ENCODE measurements at places on chromosomes 5 and 9.
A peak's percentile ranks its signal among the peaks of the same experiment; 100 is the strongest.

GRCh38 chr9:89431930-89432725, 65.8 kb downstream of the SEMA4D start:
- DNase-seq: no peak

DNA sequence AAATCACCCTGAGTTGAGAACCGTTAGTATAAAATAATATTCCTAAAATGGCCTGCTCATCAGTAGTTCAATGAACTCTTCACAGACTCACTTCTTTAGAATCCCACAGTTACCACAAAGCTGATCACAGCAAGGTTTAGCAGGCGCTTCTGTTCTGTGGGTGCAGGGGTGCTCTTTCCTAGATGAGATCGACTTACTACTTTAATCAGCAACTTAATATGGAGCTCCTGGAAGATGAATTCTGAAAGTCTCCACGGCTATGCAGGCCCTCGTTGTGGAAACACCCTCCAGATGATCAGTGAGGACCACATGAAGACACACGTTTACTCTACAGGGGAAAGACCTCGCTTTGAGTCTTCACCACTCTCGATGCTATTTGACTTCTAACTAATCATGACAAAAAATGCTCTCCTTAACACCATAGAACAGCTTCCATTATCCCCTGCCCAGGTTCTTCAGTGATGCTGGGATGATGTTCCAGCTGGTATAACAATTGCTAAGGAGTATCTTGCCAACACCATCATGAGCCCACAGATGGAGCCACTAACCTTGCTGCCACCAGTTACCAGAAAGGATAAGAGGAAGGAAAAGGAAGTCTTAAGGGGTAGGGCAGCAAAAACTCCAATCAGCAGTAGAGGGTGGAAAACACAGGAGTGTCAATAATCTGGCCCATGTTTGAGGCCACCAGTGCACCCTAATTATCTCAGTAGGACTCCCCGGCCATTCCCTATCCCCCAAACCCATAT, 17.9 kb upstream of the GPX8 start:
- no peak for DNase-seq

- DNase-seq: no peak
Measured at GRCh38 chr9:129375845-129376244, 197.8 kb upstream of the IER5L start.

DNA sequence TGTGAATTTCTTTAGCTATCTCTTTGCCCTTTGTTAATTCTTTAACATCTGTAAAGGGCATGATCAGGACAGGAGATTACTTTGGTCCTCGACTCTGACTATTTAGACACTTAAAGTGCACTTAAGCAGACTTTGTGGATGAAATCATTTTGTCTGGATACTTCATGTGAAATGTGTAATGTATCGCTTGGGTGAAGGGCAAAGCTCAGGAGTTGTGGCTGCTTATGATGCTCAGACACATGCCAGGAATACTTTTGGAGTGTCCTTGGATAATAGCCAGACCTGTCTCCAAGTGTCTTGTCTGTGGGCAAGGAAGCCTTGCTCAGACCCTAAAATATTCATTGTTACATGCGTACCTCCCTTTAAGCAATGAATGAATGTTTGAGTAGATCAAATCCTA, 87.8 kb downstream of the RAI14 start:
- DNase-seq: no peak

DNA sequence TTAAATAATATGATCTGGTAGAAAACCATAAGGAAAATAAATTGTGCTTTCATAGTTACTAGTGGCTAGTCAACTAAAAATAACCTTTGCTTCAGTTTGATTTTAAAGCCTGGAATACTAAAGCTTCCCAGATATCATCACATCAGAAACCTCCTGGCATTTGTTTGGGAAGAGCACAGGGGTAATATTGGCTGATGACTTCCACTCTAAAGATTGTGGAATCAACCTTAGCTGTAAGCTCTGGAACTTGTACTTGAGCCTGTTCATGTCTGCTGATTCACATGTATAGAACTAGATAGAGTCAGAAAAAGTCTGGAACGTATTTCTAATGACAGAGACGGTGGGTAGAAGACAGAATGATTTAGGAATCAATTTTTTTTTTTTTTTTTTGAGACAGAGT, 345.0 kb downstream of the CWC27 start:
- DNase-seq: no peak

GRCh38 chr5:61603211-61603908, 271.3 kb downstream of the ZSWIM6 start:
- no peak for DNase-seq

DNA sequence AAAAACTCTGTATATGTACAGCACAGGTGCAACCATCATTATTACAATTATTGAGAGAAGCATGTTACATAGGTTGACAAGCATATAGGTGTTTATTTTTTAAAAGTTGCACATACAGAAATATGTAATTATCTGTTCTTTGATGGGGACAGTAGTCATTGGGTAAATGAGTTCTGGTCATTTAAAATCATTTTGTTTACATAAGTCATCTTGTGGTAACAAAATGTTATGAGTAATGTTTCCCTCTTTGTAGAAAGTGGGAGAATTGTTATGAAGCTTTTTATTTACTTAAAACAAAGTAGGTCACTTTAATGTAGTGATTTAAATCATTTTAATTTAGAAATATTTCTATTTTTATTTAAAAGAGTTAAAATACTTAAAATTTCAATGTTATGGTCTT, 33.8 kb upstream of the FBXL17 start:
- no peak for DNase-seq

- no peak for DNase-seq
Measured at GRCh38 chr9:5790923-5791322, 42.0 kb downstream of the ERMP1 start.

DNA sequence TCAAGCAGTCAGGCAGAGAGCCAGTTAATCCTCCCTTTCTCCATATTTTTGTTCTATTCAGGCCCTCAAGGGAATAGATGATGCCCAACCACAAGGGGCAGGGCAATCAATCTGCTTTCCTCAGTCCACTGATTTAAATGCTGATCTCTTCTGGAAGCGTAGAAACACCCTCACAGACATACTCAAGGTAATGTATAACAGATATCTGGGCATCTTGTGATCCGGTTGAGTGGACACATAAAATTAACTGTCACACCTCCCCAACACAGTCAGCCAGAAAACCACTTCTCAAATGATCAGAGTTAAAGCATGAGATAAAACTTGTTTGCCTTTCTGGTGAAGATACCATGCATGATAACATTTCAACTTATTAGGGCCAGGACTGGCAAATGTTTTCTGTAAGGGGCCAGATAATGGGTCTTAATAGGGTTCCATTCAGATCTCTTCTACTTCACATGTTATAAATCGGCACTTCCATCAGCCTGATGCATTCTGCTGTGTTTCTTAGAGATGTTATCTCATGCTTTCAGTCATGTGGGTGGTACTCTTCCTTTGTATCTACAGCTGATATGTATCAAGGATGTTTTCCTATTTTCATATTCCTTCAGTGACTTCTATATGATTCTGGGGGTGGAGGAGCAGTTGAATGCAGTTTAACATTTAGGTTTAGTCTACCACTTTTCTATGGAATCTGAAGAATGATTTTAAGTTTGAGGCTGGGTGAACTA, 58.9 kb upstream of the CNTLN start:
- no peak for DNase-seq

GRCh38 chr9:125835655-125836054, 88.5 kb downstream of the PBX3 start:
- no peak for DNase-seq

- no peak for DNase-seq
Measured at GRCh38 chr5:62376064-62376463, 27.6 kb downstream of the DIMT1 start.

GRCh38 chr5:159094745-159095144, 5.0 kb downstream of the EBF1 start:
- DNase-seq: peak; percentile 11

GRCh38 chr9:19479874-19480273, 71.1 kb downstream of the ACER2 start:
- no peak for DNase-seq

DNA sequence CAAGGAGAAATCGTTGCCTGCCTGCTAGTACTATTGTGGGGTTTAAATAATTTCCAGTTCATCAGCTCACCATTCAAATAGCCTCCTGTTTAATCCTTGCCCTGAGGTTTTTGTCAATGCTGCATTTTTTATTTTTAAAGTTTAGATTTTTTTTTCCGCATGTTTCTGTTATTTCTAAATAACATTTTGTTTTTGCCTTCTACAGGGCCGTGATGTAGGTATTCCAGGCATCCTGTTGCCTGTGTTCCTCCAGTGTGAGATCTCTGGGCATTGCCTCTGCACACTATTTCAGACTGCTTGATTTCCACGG, 124.3 kb downstream of the HSD17B3 start:
- DNase-seq: no peak

DNA sequence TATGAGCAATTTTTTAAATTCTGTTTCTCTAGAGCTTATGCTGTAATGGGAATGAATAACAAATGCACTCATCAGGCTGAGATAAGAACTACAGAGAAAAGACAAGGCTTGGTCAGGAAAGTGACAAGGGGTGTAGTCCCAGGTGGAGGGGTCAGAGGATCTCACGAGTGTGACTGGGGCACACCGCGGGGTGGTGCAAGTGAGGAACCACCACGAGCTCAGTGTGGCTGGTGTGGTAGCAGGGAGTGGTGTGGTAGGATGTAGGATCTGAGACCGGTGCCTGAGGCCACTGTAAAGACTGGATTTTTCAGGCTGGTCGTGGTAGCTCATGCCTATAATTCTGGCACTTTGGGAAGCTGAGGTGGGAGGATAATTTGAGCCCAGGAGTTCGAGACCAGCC, 9.0 kb downstream of the ANXA6 start:
- no peak for DNase-seq

GRCh38 chr9:134635351-134636148, 6.1 kb upstream of the COL5A1 start:
- no peak for DNase-seq

DNA sequence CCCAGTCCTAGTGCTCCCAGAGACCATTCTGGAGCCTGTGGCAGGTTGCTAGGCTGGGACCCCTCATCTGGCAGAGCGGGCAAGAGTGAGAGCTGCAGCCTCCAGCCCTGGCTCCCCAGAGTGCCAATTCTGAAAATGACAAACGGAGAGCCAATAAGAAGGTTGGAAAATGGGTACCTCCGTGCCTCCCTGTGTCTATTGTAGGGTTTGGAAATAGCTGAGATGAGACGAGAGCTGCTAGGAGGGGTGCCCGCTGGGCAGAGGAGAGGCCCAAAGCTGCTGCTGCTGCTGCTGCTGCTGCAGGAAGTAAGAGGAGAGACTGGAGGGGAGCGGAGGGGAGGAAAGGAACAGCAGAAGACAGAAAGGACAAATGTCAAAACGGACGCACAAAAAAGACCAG, 36.0 kb upstream of the FUBP3 start:
- DNase-seq: no peak

DNA sequence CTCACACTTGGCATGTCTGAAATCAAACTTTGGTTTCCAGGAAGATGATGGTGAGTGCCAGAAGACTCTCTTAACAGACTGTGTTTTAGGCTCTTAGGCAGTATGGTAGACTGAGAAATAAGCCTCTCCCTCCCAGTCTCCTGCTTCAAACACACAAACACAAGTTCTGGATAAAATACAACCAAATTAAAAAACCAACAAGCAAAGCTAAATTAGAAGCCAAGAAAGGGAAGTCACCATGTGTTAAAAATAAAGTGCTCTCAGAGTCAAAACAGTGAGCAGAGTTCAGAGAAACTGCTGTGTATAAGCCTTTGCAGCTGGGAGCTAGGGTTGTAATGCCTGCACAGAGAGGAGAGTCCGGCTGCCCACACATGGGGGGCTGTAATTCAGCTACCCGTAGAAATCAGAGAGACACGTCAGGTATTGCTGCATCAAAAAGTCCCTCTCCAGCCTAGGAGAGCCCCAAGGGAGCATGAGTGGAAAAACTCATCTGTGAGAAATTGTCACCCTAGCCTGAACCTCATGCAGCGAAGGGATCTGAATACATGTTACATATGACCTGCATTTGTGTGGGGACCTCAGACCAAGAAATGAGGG, 62.6 kb downstream of the ANGPTL2 start:
- DNase-seq: no peak

DNA sequence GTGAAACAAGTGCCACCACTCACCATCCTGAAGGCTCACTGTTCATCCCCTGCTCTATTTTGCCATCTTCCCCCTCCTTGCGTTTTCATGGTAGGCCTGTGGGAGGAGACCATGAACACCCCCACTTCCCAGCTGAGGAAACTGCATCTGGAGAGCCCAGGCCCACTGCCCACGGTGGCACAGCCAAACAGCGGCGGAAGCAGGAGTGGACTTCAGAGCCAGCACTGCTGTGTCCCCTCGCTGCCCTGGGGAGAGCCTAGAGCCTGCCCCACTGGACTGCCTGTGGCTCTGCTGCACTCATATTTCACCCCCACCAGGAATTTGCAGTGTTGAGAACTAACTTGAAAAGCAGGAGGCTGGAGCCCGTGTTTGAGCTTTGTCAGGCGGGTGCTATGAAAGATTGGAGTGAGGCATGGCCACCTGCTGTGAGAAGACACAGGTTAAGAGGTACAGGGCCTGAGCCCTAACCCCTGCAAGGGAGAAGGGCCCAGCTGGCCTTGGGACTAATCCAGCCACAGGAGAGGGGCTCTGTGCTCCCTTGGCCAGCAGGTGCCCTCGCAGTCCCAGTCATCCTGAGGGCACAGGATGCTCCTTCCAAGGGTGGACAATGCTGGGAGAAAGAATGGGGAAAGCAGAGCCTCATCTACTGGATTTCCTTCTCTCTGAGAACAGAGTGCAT, 79.0 kb downstream of the MACROH2A1 start:
- DNase-seq: no peak

GRCh38 chr9:130417602-130418001, 27.2 kb upstream of the ASS1 start:
- no peak for DNase-seq

DNA sequence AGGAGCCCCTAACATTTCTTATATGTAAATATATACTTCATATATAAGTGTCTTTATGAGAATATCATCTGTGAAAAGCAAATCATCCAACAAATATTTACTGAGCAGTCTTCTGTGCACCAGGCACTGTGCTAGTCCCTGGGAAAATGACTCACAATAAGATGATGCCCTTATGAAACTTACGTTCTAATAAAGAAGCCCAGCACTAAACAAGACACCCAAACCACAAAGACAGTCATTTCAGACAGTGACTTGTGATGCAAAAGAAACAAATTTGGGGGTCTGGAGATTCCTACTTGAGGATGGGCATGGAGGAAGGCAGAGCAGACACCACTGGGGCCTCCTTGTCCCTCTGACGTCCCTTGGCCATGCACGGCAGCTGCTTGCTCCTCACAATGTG, 30.6 kb upstream of the PPP1R2B start:
- DNase-seq: no peak

DNA sequence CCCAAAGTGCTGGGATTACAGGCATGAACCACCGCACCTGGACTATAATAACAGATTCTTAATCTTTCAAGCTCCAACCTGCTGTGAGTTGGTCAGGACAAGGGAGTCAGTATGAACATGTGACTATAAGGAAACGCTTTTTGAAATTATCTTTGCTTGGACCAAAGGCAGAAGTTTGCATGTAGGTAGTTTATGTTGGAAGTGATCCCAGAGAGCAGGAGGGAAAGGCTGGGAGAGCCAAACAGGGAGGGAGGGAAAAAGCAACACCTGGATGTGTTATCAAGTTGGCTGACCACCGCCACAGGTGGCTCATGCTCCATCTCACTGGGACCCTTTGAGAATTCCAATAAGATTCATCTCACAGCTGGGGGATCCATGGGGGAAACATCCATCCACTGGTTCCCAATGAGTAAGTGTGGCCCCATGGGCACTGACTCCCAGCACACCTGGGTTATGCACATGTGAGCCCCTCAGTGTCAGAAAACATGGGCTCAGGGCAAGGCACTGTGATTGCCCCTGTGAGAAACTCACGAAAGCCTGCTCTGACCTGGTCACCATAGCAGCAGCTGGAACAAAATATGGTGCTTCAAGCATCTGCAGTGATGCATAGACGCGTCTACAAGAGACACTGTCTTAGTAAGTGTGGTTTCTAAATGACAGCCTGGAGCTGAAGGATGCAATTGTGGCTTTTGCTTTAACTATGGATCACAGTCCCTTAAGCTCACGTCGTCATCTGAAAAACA, 62.1 kb downstream of the ARSB start:
- no peak for DNase-seq
